ENCODE measurements at places on chromosomes 2 and 18.

DNA sequence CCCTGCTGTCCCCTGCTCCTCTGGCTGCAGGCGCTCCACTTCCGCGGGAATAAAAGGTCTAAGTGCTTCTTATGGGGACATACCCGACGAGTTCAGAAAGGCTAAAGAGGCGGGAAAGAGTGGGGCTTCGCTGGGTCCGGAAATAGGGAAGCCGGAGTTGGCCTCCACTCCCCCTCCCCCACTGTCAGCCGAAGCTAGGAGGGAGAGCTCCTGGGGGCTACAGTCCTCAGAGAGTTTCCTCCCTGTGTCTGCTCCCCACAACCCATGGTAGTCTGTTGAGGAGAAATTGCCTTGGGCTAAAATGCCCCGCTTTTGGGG lies 7.2 kb downstream of the GAD1 start:
- DNase-seq, result no peak

GRCh38 chr2:150476286-150476685 lies 11.2 kb downstream of the RND3 start:
- DNase-seq, result no peak

DNA sequence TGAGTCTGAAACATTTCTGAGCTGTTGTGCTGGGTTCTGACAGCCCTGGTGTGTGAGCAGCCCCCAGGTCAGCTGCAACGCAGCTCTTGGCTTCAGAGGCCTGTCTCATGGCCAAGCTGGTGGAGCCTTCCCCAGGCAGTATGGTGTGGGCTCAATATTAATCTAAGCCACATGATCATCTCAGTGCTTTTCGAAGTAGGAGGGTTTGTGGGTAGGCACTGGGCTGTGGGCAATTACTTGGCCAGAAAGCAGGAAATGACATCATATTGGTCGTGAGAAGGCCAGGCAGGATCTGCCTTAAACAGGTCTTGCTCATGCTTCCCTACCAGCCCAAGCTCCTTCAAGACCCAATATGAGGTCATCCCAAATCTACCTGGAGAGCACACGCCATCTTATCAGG lies 26.9 kb downstream of the LOXHD1 start:
- DNase-seq, result peak; percentile 53

- DNase-seq, result no peak
Measured at GRCh38 chr2:223941579-223942277, 3.4 kb downstream of the WDFY1 start.

- DNase-seq, result no peak
Measured at GRCh38 chr2:209305026-209305425, 118.8 kb upstream of the MAP2 start.
